ENCODE measurements at places on chromosomes 7 and 10. TPM values are rescaled to one million over a fixed set of nuclear protein-coding genes. Genes with fewer than 3 reads are reported as not detected.

GRCh38 chr7:50562136-50562535, 3.1 kb downstream of the DDC start:
- DNase-seq = no peak

DNA sequence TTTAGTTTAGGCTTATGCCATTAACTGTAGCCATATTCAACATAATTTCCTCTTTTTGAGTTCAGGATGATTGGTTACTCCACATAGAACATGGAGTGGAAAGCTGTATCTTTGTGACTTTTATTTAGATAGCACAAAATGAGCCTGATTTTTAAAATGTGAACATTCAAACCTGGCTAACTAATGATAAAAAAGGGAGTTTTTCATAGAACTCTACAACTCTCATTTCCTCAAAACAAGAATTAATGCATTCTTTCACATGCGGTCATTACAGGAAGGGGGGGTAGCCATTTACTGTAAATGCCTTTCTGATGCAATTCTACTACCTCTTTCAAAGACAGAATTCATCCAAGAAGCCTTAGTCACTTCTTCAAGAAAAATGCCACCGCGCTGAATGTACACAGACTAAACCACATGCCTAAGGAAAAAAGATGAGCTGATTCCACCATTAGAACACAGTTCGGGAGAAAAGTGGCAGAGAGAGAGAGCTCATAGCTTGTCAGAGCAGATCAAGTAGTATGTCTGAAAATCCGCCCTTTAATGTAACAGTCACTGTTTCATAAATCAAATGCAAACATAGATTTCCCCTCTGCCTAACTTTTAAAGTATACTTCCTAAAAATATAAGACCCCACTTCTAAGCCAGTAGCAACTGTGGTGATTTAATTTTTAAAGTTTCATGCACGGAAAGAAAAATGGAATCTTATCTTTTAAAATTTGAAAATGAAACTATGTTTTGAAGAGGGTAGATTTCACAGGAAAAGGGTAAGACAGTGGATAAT, 226.4 kb upstream of the KLF14 start:
- no peak for DNase-seq

DNA sequence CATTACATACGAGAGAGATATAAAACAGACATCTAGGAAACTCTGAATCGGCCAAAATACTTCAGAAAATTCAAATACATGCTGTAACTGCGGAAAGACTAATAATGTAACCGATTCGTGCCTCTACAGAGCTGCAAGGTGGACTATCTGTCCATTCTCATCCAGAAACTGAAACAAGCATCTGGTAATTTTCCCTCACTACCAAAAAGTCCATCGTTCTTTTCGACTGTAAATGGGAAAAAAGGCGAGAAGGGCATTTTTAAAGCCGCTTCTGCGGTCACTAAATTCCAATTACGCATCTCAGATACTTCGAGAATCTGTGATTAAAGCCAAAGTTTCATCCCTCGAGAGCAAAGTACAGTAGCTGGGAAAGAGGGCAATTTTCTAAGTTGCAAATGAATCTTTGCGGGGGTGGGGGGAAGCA, 1.3 kb downstream of the OGA start:
- no peak for DNase-seq

GRCh38 chr10:114403541-114404161, 651 bp downstream of the AFAP1L2 start:
- peak; percentile 83 for DNase-seq

- no peak for DNase-seq
Observed at GRCh38 chr10:101071885-101072433, 10.2 kb downstream of the KAZALD1 start.

Gene CYP2C19
- not detected for total RNA-seq

Gene BAIAP2L1
- 1.8 TPM for total RNA-seq

DNA sequence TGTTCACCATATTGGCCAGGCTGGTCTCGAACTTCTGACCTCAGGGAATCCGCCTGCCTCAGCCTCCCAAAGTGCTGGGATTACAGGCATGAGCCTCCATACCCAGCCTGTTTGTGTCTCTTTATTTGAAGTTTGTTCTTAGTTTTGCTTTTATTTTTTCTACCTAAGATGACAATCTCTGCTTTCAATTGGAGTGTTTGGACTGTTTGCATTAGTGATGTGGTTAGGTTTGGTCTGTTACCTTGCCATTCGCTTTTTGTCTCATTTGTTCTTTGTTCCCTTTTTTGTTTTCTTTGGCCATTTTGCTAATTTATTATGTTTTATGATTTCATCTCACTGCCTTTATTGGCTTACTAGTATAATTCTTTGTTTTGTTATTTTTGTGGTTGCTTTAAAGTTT, 62.6 kb downstream of the ADCY1 start:
- DNase-seq = no peak

GRCh38 chr10:78996792-78997129, 72.0 kb upstream of the ZMIZ1 start:
- no peak for DNase-seq

DNA sequence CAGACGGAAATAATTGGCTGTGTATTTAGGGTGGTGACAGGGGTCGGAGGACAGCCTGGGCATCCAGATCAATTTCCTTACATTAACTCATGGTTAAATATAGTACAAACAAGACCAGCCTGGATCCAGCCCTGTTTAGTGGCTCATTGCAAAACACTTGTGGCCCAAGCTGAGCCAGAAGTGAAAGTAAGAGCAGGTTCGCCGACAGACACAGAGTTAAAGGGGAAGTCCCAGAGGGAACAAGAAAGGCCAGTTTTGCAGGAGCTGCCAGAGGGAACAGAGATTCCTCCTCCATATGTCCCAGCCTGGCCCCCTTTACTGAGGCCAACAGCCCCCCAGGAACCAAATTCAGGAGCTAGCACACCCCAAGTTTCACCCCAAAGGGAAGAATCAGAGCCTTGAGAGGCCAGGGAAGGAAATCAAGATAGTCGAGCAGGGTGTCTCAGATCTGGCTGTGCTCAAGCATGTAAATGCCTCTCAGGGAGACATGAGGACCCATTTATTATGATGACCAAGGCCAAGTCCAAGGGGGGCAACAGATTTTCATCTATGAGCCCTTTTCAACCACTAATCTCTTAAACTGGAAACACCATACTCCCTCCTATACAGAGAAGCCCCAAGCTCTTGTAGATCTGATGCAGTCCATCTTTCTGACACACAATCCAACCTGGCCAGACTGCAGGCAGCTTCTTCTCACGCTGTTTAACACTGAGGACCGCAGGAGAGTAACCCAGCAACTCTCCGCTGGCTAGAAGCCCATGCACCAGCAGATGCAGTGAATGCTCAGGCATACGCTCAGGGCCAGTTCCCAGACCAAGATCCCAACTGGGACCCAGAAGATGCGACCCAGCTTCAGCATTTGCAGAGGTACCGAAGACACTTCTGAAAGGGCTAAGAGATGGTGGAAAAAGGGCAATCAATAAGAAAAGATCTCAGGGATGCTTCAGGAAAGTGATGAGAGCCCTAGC, 15.9 kb upstream of the ADCK2 start:
- peak; percentile 67 for DNase-seq

DNA sequence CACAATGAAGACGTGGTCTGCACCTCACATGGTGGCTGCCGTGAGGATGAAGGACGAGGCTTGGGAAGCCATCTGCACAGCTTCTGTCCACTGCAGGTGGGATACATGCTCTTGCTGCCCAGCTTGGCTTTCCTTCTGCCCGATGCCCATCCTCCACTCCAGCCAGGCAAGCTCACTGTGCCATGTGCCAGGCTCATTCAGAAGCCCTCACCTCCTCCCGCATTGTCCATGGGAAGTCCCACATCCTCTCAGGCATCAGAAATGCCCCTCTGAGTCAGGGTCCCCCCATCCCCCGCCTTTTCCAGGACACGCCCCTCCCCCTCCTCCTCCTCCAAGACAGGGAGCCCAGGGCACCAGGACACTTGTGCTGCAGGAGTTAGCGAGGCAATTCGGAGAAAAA, 4.6 kb upstream of the NOM1 start:
- no peak for DNase-seq

DNA sequence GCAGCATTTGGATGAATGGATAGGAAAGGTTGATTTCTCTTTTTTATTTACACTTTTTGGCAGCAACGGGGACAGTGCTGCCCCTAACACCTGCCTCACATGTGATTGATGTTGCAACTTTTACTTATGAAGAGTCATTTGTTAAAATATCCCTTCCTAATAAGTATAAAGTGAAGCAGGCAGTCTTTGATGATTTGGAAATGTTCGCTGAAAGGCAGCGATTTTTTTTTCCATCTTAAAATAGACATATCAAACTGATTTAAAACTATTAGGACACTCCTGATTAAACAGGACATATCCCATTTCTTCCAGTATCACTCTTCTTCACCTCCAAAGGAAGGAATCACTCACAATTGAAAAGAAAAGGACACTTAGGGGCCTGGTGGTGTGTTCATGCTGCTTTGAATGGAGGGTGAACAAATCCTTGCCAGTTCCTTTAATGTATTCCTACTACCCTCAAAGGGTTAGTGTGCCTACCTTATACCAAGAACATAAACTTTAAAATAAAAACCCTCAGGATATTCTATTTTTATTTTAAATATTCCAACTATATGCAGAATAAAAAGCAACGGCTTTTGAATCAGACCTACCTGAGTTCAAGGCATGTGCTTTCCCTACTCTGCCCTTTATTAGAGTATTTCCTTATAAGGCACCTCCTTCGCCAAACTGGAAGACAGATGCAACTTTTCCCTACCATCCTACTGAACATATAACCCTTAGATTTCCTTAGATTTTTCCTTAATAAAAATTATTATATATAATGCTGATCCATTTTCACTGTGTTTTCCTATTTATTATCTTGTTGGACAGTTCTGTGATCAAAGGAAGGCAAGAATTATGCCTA, 1.1 kb downstream of the ADK start:
- no peak for DNase-seq

DNA sequence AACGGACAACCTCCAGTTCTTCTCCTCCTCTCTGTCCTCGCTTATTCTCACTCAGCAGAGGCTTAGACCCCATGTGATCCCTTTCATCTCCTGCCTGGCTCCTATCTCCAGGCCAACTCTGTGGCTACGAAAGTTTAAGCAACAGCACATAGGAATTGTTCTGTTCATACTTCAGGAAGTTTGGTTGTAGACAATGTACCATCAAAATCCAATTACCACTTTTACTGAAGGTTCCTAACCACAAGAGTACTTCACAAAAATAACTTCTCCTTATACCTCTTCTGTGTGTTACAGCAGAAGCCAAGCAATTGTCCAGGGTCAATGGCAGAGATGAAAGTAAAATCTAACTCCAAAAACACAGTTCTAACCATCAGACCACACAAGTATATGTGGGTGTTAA, 80.0 kb downstream of the SLC25A13 start:
- DNase-seq = no peak

Gene ANKIB1
- total RNA-seq = 71.0 TPM

Gene NPC1L1
- 0.39 TPM for total RNA-seq

GRCh38 chr7:284762-285722, 4.9 kb upstream of the FOXL3 start:
- DNase-seq = no peak

Gene CDK5
- 4.1 TPM for total RNA-seq

Gene LOXL4
- total RNA-seq = 29.9 TPM

GRCh38 chr7:29809533-29810155, 3.3 kb downstream of the WIPF3 start:
- no peak for DNase-seq

Gene EN2
- total RNA-seq = not detected

DNA sequence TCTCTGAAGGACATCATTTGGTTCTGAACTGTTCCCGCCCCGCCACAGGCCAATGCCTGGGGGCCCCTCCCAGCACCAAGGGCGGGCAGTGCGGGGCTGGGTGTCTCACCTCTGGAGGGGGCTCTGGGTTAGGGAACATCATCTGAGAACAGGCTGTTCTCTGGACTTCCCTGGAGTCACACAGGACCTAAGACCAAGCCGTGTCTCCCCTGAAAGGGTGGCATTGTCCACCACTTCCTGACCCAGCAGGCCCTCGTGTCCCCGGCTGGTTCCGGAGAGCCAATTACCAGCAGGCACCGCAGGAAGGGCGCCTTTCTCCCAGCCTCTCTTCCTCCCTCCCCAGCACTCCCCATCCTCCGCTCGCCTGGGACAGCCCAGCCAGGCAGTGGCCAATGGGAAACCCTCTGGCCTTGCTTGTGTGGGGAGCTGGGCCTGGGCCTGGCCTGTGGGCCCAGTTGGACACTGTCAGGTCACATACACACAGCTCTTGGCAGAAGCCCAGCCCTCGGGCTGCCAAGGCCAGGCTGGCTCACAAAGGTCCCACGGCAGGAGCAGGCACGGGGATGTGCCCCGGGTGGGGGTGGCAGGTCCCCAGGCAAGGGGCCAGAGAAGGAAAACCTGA, 119.5 kb downstream of the SPDYE5 start:
- DNase-seq = peak; percentile 92

DNA sequence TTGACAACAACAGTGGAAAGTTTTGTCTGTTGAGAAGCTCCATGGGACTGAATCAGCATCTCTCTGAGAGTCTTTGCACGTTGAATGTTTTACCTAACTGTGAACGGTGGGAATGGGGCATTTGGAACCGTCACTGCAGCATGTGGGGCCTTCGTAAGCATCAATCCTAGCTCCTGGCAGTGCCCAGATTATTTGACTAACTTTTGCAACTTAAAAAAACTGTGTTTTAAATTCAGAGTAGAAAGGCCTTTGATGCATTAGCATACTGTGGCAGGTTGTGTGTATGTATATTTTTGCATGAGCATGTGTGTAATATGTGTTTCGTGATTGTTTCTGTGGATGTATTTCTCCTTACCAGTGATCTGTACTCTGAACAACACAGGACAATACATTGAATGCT, 194.5 kb downstream of the TCF7L2 start:
- DNase-seq = no peak

- DNase-seq = no peak
Observed at GRCh38 chr10:95569368-95569767, 8.2 kb upstream of the SORBS1 start.

DNA sequence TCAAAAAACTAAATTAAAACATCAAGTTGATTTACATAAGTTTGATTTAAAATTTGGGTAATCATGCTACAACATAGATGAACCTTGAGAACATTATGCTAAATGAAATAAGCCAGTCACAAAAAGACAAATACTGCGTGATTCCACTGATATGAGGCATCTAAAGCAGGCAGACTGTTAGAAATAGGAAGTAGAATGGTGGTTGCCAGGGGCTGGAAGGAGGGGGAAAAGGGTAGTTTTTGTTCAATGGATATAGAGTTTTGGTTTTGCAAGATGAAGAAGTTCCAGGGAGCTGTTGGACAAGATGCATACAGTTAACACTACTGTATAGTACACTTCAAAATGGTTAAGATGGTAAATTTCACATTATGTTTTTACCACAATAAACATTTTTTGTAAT, 45.0 kb upstream of the IFRD1 start:
- DNase-seq = no peak

Gene OR6B1
- total RNA-seq = not detected

Gene ASB4
- total RNA-seq = not detected

GRCh38 chr7:1234049-1234880, 1.6 kb downstream of the UNCX start:
- DNase-seq = peak; percentile 13

Gene IL6
- total RNA-seq = 13.1 TPM

- DNase-seq = no peak
Observed at GRCh38 chr7:130914554-130915294, 180.7 kb upstream of the KLF14 start.
